ENCODE measurements at places on chromosomes 12 and 14.

GRCh38 chr12:115296613-115297198 lies 612.7 kb upstream of the TBX3 start:
- DNase-seq: no peak

DNA sequence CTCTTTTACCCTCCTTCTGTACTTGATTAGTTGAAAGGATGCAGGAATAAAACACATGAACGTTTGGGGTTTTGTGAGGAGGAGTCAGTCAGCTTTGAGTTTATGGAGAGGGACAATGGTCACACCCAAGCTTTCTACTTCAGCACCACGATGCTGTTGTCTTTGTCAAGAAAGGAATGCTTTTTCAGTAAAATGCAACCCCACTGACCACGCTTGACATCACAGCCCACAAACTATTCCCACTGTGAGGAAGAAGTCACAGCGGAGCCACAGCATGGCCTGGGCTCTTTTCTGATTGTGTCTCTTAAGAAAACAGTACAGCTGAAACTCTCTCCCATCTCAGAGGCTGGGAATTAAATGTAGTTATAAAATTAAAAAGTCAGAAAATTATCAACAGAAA lies 135.2 kb downstream of the APAF1 start:
- no peak for DNase-seq

DNA sequence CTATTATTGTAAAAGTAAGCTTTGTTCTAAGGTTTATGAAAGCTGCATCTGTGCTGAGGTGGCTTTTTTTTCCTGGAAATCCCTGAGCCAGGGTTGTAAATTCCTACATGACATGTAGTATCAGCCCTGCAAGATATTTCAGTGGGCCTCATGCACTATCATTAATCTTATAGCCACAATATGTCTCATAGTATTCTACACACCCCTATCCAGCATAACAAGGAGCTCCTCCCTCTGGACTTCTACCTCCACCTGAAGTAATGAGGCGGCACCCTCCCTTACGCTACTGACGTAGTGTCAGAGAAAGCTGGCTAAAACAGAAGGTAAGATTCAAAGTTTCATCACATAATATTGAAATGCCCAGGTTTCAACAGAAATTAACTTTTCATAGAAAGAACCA lies 35.5 kb downstream of the SLC5A8 start:
- no peak for DNase-seq

DNA sequence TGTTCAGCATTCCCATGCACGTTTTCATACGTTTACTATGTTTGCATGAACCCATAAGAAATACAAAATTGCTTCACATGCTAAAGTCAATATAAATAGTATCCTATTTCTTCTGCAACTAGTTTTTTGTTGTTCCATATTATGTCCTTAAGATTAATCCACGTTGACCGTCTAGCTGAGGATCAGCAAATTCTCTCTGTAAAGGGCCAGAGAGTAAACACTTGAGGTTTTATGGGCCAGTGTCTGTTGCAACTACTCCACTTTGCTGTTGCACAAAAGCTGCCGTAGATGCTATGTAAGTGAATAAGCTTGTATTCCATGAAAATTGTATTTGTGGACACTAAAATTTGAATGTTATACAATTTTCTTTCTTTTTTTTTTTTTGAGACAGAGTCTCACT lies 21.1 kb upstream of the PITPNM2 start:
- DNase-seq: no peak

- no peak for DNase-seq
Measured at GRCh38 chr14:71498212-71498611, 434.0 kb upstream of the RGS6 start.

DNA sequence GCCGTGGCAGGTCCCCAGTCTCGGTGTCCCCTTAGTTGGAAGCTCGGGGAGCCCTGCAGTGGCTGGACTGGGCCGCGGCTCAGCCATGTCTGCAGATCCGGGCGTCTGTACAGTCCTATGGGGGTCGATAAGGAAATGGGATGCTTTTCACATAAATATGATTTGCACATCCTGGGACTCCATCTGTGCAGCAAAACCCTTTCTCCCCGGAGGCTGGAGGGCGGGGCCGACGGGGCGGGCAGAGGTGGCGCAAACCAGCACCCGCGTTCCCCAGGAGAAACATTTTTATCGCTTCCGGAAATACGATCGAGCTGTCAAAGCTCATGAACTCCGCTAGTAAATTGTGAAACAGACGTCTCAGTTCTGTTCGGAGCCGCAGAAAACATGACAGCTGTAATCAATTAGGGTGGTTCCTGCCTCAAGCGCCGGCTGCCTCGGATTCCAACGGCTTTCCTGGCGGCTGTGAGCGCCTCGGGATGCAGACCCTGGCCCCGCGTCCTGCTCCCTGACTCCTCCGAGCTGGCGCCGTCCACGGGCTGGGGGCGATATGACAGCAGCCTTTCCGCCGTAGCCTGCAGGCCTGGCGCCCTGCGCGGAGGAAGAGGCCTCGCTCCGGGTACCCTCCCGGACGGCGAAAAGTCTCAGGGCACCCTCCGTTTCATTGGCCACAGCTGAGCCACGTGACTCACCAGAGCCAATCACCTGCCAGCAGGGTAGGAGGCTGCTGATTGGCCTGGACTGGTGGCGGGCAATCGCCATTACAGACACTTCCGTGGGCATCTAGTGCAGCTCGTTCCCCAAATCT lies 23.0 kb downstream of the DIO3 start:
- no peak for DNase-seq

GRCh38 chr12:92759634-92760268 lies 57.0 kb downstream of the PLEKHG7 start:
- peak; percentile 57 for DNase-seq

DNA sequence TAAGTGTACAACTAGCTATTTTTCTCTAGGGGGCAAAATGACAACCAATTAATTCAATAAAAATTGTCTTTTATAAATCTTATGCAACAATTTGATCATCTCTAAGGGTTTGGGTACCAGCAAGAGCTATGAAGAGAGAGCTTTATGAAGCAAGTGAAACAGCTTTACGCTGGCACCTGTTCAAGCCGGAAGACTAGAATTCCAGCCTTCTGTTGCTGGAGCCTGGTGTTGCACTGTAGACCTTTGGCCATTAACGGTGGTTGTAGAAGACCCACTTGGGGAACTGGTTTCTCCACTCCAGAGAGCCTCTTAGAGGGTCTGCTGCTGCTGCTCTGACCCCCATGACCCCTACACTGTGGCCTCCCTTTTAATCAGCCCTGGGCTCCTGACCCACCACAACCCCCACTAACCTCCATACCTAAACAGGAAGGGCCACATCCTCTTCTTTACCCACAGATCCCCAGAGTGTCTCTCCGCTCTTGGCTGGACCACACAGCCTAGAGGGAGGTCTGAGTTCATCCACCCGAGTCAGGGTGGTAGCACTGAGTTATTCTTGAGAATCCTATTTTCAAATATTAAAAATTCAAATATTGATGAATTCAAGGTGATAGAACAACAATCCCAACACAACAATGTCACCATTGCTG lies 54.6 kb upstream of the STON2 start:
- no peak for DNase-seq

- DNase-seq: no peak
Measured at GRCh38 chr12:93870020-93870795, 193.0 kb downstream of the CRADD start.

- DNase-seq: no peak
Measured at GRCh38 chr14:70468731-70469130, 16.8 kb downstream of the ADAM21 start.

GRCh38 chr14:61927520-61927919 lies 165.3 kb downstream of the SNAPC1 start:
- DNase-seq: no peak

- peak; percentile 39 for DNase-seq
Measured at GRCh38 chr14:34231626-34232025, 230.4 kb downstream of the SPTSSA start.

DNA sequence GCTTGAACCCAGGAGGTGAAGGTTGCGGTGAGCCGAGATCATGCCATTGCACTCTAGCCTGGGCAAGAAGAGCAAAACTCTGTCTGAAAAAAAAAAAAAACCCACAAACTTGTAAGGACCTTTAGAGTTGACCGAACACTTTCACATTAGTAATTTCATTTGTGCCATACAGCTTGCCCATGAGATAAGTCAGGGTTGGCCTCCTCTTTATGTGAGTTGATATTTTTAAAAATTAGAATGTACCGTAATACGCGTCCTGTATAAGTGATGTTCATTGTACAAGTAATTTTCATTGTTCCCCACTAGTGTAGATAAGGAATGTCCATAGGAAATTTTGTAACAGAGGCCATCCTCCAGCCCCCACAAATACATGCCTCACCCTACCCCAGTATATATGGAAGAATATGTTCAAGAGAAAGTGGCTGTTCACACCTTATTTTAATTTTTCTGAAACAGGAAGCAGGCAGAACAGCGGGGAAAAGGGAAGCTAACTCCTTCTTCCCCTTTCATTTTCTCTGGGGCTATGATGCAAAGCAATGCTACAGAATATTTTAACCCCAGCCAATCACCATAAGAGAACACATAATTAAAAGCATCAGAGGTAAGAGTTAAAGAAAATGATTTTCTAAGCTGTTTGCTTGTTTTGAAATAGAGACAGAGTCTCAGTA lies 31.9 kb upstream of the HIF1A start:
- no peak for DNase-seq

GRCh38 chr12:92487138-92487485 lies 215.7 kb upstream of the PLEKHG7 start:
- DNase-seq: no peak

- no peak for DNase-seq
Measured at GRCh38 chr12:103997286-103997900, 31.7 kb downstream of the TDG start.

DNA sequence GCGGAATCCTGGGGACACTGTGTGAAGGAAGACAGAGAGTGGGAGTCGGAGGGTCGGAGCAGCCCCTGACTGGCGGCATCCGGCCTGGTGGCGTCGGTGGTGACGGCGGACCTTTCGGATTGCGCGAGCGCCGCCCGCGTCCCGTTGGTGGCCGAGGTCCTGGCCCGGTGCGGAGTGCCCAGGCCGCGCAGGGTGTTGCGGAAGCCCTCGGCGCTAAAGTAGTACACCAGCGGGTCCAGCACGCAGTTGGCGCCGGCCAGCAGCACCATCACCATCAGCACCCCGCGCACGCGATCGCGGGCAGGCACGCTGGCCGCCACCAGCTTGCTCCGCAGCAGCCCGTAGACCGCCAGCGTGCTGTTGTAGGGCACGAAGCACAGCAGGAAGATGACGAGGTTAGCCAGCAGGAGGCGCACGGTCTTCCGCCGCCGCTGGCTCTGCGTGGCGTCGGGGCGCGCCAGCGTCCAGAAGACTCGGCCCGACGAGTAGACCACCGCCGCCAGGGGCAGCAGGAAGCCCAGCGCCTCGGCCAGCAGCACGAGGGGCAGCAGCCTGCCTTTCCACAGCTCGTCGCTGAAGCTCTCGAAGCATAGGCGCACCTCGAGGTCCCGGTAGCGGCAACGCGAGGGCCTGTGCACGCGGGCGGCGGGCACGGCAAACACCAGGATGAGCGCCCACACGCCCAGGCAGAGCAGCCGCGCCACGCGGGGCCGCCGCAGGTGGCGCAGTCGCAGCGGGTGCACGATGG lies 13.1 kb upstream of the CHD4 start:
- peak; percentile 89 for DNase-seq

GRCh38 chr12:15688202-15688736 lies 100.9 kb downstream of the EPS8 start:
- no peak for DNase-seq

DNA sequence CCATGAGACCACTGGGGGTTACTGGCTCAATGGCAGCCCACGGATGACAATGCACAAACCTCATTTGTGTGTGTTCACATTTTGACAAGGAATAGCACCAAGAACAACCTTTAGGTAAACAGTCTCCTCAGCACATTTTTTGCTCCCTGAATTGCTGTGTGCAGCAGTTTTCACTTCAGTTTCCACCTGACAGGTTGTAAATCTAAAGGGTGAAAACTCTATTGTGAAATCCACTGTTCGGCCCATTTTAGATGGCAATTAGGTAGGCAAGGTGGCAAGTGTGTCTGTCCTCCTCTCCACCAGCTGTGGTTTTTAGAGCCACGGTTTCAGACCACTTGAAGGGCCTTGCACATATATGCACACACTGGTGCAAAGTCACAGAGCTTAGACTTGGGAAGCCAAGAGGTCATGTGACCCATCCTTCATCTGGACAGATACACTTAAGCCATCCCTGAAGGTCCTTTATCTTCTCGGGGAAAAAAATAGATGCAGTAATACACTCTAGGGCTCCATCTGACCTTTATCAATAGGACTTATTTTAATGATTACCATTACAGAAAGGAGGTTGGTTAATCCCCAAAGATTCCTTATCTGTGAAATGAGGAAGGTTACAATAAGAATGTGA lies 23.2 kb downstream of the HAL start:
- no peak for DNase-seq

- DNase-seq: peak; percentile 47
Measured at GRCh38 chr12:56836800-56837663, 73.9 kb downstream of the HSD17B6 start.

DNA sequence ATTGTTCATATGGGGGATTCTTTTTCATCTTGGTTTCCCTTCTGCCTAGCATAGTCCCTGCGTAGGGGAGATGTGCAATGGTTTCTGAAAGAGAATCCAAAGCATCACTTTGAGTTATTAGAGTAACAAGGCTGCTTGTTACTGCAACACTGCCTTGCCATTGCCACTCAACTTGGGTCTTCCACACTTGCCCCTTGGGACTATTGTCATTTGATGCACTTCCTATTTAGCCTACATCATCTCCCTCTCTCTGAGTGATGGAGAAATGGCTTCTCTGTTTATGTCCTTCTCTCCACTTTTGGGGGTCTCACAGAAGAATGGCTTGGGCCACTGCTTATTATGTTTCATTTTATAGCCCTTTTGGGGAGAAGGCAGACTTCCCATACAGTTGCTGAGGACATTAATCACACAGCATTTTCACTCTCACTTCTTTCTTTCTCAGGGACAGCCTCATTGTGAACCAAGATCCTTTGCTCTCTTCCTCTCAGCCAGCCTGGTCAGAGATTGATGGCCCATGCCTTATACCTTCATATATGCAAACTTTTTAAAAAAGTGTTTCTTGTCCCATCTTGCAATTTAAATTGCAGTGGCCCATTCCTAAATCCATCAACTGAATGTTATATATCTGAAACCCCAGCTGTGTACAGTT lies 50.8 kb upstream of the POC1B start:
- DNase-seq: no peak

GRCh38 chr12:53612978-53613377 lies 13.2 kb downstream of the ATF7 start:
- no peak for DNase-seq

DNA sequence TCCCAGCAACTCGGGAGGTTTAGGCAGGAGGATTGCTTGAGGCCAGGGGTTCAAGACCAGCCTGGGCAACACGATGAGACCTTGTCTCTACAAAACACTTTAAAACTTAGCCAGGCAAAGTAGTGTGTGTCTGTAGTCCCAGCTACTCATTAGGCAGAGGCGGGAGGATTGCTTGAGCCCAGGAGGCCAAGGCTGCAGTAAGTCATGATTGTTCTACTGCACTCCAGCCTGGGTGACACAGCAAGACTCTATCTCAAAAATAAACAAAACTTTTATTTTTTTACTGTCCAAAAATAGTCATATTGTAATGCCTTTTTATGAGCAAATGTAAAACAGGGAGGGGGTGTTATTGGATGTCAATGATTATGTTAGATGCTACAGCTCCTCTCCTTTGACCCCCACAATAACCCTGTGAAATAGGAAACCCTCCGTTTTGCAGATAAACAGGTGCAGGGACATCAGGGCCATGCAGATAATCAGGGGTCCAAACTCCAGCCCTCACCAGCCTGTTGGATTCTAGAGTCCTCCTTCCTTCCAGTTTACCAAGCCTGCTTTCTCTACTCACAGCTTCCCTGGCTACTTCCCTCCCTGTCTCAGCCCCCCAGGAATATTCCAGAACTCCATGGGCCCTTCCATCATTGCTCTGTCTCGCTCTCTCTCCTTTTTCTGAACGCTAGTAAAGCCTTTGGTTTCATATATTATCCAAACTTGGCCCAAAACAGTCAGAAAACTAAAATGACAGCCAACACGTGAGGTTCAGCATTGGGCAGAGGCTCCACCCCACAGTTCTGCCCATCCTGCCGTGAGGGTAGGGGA lies 5.9 kb upstream of the FBLN5 start:
- DNase-seq: no peak

All from dermis blood vessel endothelial cell (primary cell).